Ureter (tissue), 1 donor: ENCODE measurements at places on chromosomes 13 and 19. TPM values are rescaled to one million over a fixed set of nuclear protein-coding genes. Genes with fewer than 3 reads are reported as not detected.
A peak's percentile ranks its signal among the peaks of the same experiment; 100 is the strongest.

DNA sequence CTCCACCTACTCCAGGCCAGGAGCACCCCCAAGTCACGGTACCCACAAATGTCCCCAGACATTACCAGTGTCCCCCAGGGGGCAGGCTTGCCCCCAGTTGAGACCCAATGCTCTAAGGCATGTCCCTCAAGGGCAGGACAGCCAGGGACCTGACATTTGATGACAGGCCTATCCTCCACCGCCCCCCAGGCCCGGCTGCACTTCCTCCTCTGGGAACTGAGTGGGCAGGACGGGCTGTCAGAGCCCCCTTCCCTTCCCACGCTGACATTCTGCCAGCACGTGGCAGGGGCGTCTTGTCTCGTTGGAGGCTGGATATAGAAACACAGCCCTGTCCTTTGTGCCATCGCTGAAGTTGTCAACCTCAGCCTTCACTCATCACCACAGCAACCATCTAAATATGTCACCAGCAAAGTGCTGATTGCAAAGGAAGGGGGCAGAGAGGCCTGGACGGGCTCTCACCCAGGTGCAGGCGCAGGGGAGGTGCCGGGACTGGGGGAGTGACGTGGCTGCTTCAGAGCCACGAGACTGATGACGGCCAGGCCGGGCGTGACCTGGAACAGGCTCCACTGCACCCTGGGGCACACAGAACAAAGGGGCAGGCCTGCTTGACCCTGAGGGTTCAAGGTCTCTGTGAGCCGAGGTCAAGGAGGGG lies 38.4 kb downstream of the GNG7 start:
- DNase-seq: no peak

Gene SKA3
- 0.60 TPM for total RNA-seq

Gene SOX1
- not detected for total RNA-seq

Gene JAK3
- total RNA-seq: 16.8 TPM

DNA sequence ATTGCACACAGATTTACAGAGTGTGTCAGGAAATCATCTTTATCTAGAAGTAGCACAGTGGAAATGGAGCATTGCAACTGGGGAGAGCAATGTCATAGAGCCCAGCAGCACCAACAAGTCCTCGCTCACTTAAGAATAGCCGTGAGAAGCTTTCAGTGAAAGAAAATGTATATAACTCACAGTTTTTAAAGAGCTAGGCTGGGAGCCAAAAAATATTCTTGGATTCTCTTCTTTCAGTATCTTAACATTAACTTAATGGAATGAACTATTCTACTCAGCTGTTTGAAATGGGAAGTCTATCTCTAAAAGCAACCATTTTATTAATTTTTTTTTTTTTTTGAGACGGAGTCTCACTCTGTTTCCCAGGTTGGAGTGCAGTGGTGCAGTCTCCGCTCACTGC lies 329.6 kb downstream of the COG6 start:
- DNase-seq: no peak

DNA sequence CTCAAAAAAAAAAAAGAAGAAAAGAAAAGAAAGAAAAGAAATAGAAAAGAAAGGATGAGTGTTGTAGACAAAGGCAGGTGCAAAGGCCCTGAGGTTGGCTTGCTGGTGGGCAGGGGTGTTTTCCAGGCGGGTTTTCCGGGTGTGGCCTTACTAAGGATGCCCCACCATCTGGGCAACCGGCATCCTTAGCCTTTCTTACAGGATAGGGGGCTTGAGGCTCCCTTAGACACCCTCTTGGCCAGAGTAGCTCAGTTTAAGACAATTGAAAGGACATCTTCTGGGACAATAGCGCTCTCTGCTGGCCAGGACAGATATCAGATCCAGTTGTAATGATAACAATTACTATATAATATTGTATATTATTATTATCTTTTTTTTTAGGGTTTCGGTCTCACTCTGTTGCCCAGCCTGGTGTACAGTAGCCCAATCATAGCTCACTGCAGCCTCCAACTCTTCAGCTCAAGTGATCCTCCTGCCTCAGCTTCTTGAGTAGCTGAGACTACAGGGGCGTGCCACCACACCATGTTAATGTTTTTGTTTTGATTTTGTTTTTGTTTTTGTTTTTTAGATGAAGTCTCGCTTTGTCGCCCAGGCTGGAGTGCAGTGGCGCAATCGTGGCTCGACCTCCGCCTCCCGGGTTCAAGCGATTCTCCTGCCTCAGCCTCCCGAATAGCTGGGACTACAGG lies 1.4 kb upstream of the QTRT1 start:
- no peak for DNase-seq

Gene CA11
- total RNA-seq: 9.6 TPM

- no peak for DNase-seq
These were observed 22.2 kb downstream of the RCBTB2 start for GRCh38 chr13:48510698-48511097.

Gene CYP2A7
- not detected for total RNA-seq

DNA sequence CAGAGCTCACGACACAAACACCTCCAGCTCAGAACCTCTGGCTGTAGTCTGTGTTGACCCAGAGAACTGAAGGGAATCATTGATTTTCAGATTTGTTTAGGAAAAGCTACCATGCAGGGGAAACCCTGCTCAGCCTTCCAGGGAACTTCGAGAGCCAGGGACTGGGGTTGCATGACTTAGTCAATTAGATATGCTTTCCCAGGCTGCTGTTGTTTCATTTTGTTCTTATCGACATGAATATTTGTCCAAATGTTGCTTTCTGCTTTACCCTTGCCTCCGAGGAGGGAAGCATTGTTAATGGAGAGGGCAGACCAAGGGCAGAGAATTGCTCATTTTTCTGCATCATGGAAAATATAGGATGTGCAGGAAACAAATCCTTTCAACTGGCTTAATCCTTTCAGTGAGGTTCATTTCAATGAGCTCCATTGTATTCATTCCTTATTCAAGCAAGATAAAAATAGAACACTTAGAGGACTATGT lies 82.5 kb downstream of the KLF5 start:
- DNase-seq: no peak

DNA sequence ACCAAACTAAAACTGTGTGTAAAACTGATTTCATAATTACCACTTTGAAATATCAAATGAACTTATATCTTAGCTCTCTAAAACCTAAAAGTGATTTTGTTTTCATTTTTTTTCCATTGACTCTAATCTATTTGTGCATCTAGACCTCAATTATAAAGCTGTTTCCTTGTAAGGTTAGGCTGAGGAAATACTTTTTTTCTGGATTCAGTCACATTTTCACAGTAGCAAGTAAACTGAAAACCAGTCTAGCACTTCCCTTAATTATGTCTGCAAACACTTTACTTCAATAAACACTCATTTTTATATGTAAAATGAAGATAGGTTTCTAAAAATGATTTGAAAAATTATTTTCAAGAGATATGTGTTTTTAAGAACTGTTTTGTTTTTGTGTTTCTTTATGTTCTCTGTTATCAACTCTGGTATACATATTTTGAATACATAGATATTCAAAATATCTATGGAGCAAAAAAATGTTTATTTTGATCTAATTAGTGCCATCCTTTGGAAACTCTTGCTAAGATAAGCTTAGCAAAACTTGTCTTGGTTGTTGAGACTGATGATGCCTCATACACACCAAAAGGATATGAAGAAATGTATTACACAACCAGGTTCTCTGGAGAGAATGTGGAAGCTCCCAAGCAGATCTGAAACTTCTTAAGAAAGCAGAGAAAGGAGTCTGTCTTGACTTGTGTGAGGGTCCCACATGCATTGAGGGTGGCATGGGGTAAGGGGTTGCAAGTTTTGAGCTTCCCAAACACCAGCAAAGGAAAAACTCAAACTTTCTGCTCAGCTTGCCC lies 1887.4 kb downstream of the PCDH9 start:
- DNase-seq: no peak

DNA sequence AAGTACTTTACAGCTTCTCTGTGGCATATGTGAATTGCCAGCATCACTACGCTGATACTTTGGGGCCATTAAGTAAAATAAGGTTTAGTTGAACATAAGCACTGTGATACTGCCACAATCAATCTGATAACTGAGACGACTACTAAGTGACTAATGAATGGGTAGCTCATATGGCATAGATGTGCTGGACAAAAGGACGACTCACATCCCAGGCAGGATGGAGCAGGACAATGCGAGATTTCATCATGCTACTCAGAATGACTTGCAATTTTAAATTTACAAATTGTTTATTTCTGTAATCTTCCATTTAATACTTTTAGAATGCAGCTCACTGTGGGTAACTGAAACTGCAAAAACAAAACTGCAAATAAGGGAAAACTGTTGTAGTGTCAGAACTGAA lies 13.6 kb downstream of the CCDC122 start:
- DNase-seq: no peak

DNA sequence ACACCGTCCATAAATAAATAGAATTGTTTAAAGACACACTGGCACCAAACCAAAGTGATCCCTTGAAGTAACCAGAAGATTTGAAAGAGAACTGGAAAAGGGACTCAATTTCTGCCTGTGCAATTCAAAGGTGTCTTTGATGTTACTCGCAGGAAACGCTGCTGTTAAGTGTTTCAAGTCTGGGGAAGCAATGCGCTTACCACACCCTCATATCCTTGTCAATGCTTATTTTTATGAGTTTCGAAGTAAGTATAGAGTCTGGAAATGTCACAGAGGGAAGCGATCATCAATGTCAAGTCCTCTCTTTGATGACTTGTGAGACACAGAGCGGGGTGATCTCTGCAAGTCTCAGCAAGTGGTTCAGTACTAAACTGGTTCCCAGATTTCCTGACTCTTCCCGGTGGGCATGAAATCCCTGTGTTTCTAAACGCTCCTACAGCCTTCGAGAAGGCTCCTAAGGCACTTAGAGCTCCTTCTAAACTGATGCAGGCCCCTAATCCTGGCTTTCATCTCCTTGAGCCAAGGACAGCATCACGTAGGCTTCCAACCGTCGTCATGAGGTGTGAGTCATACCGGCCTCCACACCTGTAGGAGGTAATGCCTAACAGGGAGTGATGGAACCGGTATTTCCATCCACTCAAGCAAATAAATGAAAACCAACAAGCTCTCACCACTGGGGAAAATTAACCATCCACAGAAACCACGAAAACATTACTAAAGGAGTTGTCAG lies 22.8 kb downstream of the SYDE1 start:
- DNase-seq: peak; percentile 69
